ENCODE measurements at places on chromosomes 16 and 17. TPM values are rescaled to one million over a fixed set of nuclear protein-coding genes. Genes with fewer than 3 reads are reported as not detected.

- no peak for DNase-seq
Observed at GRCh38 chr17:29197516-29198272, 17.5 kb upstream of the MYO18A start.

TEN1 gene
- total RNA-seq = 12.0 TPM

KRTAP2-3 gene
- not detected for total RNA-seq

- no peak for DNase-seq
Observed at GRCh38 chr17:81387100-81388090, 7.9 kb upstream of the BAHCC1 start.

SMURF2 gene
- 4.9 TPM for total RNA-seq

GRCh38 chr17:42287977-42288802 lies at the start of gene STAT5A:
STAT5A (plus strand) TSS chr17:42288498; CDS start chr17:42289412, 914 bp downstream.
- DNase-seq = peak; percentile 73

C16orf89 gene
- total RNA-seq = 0.25 TPM

KRTAP2-4 gene
- total RNA-seq = not detected

- no peak for DNase-seq
Observed at GRCh38 chr16:56607675-56608042, 725 bp upstream of the MT2A start.

DNA sequence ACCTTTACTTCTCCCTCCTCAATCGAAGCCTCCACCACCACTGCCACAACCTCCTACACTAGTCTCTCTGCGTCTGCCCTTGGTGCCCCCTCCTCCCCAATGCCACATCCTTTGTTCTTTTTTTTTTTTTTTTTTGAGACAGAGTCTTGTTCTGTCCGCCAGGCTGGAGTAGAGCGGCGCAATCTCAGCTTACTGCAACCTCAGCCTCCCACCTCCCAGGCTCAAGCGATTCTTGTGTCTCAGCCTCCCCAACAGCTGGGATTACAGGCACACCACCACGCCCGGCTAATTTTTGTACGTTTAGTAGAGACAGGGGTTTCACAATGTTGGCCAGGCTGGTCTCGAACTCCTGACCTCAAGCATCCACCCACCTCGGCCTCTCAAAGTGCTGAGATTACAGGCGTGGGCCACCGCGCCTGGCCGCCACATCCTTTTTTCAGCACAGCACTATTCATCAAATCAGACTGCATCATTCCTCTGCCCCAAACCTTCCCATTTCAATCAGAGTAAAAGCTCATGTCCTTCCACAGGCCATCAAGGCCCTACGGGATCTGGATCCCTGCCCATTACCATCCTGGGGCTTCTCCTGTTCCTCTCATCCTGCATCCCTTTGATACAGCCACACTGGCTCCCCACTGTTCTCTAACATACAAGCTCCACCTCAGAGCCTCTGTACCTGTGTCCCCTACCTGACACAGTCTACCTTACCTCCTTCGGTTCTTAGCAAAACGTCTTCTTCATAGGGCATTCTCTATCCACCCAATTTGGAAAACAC lies 2.0 kb downstream of the KLHL11 start:
- no peak for DNase-seq

- DNase-seq = no peak
Observed at GRCh38 chr16:79287424-79287917, 313.1 kb downstream of the MAF start.

RHBDL3 gene
- 0.17 TPM for total RNA-seq

PERCC1 gene
- total RNA-seq = 4.7 TPM

GRCh38 chr16:82260212-82260795 lies 90.3 kb upstream of the MPHOSPH6 start:
- DNase-seq = no peak

DNA sequence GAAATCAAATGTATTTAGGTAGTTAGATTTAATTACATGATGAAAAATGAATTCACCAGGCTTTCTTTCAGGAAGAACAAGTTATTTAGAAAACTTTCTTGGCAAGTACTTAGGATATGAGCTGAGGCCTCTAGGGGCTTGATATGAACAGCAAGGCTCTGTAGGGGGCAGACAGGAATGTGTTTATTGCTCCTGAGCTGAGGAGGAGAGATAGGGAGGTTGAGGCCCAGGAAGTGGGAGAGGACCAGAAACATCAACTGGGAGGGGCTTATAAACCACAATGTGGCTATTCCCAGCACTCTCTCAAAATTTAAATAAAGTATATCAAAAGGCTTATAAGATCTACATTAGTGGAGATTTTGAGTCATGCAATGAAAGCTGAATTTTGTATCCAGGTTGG lies 154.0 kb upstream of the MAF start:
- no peak for DNase-seq

- DNase-seq = peak; percentile 58
Observed at GRCh38 chr16:29816694-29817441, 916 bp downstream of the PAGR1 start.

TM4SF5 gene
- 20.1 TPM for total RNA-seq

NPW gene
- total RNA-seq = 8.4 TPM

GRCh38 chr17:16215002-16215272 lies 397 bp downstream of the NCOR1 start:
- no peak for DNase-seq

GRCh38 chr17:18185391-18185790 lies 1.8 kb downstream of the ALKBH5 start:
- no peak for DNase-seq

GRCh38 chr17:58398574-58399266 lies 18.6 kb downstream of the RNF43 start:
- no peak for DNase-seq

CD79B gene
- 6.5 TPM for total RNA-seq

GRCh38 chr16:74438492-74438979 lies 17.3 kb upstream of the CLEC18B start:
- no peak for DNase-seq

HP gene
- 117,679 TPM for total RNA-seq

- DNase-seq = no peak
Observed at GRCh38 chr17:10635290-10635689, 21.8 kb downstream of the MYH3 start.

KRT31 gene
- not detected for total RNA-seq

KRTAP9-1 gene
- total RNA-seq = not detected

MYH8 gene
- total RNA-seq = 0.14 TPM

DNA sequence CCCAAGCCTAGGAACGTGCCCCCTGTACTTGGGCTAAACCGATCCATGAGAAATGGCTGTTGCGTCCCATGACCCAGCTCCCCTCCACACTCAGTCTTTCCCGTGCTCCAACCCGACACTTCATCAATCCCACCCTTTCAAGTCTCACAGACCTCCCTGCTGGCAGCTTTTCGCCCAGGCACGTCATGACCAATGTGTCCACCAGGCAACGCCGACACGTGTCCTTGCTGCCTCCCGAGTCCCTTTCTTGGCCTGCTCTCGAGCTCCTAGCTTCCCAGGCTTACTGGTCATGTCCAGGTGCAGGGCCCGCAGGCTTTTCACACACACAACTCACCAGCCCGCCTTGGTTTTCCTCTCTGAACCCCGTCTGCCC lies 12.2 kb downstream of the MNT start:
- no peak for DNase-seq

DNA sequence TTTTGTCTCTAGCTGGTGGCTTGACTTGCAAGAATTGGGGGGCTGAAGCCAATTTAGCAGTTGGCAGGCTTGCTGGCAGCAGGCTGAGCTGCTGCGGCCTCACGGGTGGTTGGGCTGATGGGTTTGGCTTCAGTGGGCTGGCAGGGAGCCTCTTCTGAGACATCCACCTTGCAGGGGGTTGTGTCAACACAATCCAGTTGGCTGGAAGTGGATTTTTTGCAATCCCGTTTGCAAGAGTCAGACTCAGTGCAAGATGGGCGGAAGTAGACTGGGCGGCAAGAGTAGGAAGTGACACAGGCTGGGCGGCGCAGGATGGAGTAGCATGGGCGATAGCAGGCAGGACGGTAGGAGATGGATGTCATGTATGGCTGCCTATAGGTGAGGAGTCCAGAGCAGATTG lies 1.5 kb downstream of the KRTAP16-1 start:
- DNase-seq = no peak

DNA sequence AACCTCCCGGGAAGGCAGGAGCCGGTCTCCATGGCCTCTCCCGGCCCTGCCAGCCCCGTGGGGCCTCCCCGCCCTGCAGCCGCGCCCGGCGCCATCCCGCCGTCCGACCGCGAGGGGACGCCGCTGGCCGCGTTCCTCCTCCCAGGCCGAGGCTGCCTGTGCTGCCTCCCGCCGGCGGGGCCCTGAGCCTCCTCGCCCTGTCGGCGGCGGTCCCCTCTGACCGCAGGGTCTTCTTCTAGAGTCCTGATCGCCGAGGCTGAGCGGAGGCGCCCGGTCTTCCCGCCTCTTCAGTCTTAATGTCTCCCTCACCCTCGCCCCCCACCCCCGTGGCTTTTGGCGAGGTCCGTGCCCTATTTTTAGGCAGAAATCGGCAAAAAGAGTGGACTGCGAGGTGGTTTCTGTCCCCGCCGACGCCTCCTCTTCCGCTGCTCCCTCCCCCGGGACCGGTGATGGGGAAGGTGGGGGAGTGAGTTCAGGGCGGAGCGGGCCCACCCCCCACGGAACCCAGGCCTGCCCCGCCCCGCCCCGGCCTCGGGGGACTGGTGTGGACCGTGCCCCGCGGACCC lies 794 bp upstream of the CPNE7 start:
- DNase-seq = peak; percentile 49

SBK1 gene
- total RNA-seq = 0.08 TPM

MSLN gene
- total RNA-seq = 0.08 TPM

- DNase-seq = no peak
Observed at GRCh38 chr16:81096715-81097208, 567 bp upstream of the GCSH start.

DNA sequence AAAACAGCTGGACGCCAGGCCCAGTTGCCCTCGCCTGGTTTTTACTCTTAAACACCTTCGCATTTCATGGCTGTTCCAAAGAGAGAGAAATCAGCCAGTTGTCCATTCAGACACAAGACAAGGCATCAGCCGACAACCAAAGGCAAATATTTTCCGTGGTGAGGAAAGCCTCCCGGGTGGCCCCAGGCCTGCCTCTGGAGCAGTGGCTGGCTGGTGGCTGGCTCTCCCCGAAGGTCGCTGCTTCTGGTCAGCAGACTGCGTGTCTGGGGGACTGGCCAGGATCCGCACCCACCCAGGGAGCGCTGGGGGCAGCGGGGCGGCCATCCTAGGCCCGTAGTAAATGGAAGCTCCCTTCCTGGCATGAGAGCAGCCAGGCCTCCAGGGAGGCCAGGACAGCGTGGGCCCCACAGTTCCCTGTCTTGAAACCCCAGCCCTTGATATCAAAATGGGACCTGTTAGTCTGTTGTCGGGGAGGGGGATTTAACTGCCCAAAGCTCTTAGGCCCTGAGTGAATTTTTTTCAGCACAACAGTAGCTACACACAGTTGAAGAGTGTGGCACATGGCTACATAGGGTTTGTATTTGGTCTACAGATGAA lies 57.7 kb downstream of the SREBF1 start:
- no peak for DNase-seq

TTC19 gene
- 29.8 TPM for total RNA-seq

GRCh38 chr17:69320210-69320907 lies 6.6 kb downstream of the ABCA5 start:
- DNase-seq = no peak

PRSS33 gene
- not detected for total RNA-seq

DNA sequence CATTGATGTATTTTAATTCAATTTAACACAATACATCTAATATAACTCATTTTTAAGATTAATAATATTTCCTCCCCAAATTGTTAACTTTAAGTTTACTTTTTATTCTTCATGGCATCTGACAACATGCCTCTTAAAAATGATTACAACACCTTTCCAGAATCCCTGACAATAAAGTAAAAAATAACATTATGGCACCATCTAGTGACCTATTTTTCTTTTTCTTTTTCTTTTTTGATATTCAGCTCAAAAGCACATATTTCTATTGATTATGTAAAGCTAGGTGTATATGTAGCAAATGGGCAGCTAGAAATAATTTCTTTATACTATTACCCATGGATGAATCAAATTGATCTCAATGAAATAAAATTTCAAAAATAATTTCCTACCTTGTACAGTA lies 834.3 kb upstream of the CDH8 start:
- DNase-seq = no peak

SDR42E2 gene
- not detected for total RNA-seq

GRCh38 chr16:87954826-87955225 lies 3.6 kb downstream of the BANP start:
- DNase-seq = no peak

GRCh38 chr17:32240750-32241149 lies 24.9 kb upstream of the RHBDL3 start:
- no peak for DNase-seq
